Psoas muscle (tissue), 8 donors: ENCODE measurements at places on chromosomes 12 and 14. TPM values are rescaled to one million over a fixed set of nuclear protein-coding genes. Genes with fewer than 3 reads are reported as not detected.

LYZ gene
- 6.5 TPM for total RNA-seq

EXD2 gene
- total RNA-seq = 12.6 TPM

KLRC2 gene
- total RNA-seq = not detected

DMAC2L gene
- total RNA-seq = 43.5 TPM

IRF2BPL gene
- total RNA-seq = 23.2 TPM

TMTC2 gene
- total RNA-seq = 2.7 TPM

DNA sequence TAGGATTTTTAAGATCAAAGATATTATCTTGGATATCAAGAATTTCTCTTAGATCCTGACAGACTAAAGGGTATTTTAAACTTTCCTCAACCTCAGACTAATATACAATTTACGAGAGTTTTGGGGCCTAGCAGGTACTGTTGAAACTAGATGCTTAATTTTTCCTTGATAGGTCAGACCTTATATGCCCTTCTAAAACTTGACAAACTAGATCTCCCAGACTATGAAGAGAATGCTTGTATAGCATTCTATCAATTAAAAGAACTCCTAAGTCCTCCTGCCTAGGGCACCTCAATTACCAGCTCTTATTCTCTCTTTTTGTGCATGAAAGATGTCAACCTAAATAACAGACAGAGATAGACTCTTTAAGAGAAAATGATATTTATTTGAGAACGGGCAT lies 60.4 kb upstream of the TRIM9 start:
- no peak for DNase-seq
- H3K27me3 ChIP-seq = no peaks in the 10 kb centered on the region
- no peaks in the 10 kb centered on the region for H3K4me1 ChIP-seq
- H3K36me3 ChIP-seq = no peaks in the 10 kb centered on the region
- H3K4me3 ChIP-seq = no peak overlapping the region
- H3K27ac ChIP-seq = no peak overlapping the region

- H3K27ac ChIP-seq = no peak overlapping the region
- no peak for DNase-seq
- peaks cover 30% of the 10 kb centered on the region for H3K36me3 ChIP-seq
Observed at GRCh38 chr12:6582959-6583358, 14.9 kb upstream of the NOP2 start.

DNA sequence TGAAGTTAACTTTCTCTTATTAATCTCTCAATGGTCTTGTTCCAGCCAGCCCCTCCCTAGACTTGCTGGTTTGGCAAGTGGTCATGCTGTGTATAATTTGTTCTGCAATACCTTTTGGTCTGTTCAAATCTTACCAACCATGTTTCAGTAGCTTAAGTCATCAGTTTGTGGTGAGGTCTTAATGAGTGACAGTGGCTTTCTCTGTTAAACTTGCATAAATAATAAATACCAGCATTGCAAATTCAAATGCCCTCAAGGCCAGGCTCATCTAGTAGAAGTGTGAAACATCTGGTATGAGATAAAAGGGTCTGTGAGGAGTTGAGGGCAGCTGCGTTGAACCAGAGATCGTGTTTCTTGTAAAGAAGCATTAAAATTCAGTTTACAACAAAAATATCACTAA lies 319.5 kb downstream of the TMEM117 start:
- H3K4me1 ChIP-seq = peaks cover 13% of the 10 kb centered on the region
- no peak overlapping the region for H3K4me3 ChIP-seq
- DNase-seq = no peak

DNA sequence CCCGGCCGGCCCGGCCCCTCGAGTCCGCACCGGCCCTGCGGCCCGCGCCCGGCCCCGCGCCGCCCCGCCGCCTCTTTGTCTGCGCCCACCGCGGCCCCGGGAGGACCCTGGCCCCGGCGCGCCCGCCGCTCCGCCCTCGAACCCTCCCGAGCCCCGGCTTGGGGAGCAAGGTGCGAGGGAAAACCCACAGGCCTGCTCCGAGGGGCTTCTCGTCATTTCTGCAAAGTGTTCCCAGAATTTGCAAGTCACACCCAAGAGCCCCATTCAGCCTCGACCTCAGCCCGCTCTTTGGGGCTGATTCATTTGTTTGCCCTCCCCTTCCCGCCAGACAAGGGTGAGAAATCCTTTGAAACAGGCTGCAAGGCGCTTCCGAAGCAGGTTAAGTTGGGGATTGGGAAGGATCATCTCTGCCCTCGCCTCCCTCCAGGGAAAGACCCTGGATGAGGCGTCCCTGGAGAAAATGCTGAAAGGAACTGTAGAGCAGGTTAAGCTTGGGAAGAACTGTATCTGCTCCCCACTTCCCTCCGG lies 325 bp upstream of the CLIP1 start:
- H3K36me3 ChIP-seq = no peaks in the 10 kb centered on the region
- no peaks in the 10 kb centered on the region for H3K27me3 ChIP-seq
- peak overlapping the region; percentile 97 for H3K27ac ChIP-seq
- peak; percentile 57 for DNase-seq
- H3K4me3 ChIP-seq = peak overlapping the region; percentile 74
- peaks cover 30% of the 10 kb centered on the region for H3K4me1 ChIP-seq

DNA sequence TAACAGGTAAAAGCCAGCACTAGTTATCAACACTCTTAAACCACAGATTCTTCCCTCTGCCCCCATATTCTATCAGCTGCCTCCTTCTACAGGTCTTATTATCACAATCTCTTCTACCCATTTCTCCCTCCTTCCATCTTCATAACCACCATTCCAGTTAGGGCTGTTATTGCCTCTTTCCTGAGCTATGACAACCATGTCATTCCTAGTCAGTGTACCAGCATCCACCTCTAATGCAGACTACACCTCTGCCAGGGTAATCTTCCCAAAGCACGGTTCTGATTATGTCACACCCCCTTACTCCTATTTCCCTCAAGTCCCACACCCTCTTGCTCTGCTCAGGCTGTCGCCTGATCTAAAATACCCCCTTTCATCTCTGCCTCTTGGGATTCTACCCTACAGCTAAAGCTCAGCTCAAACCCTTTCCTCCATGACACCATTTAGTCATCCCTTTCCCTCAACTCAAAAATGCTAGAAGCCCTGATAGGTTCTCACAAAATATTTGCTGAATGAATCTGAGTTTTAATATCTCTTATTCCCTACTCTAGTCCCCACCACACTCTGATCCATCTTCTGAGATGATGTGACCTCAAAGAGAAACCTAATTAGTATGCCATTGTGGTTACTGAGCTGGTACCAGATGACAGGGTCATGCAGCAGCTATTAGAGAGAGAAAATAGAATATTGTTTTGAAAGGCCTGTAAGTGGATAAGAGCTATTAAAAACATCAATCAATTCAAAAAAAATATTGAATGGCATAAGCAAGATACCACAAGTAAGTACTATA lies 11.7 kb downstream of the RACGAP1 start:
- DNase-seq = no peak
- no peak overlapping the region for H3K4me3 ChIP-seq
- H3K27me3 ChIP-seq = no peaks in the 10 kb centered on the region
- H3K27ac ChIP-seq = no peak overlapping the region
- H3K4me1 ChIP-seq = no peaks in the 10 kb centered on the region
- H3K36me3 ChIP-seq = no peaks in the 10 kb centered on the region

DNA sequence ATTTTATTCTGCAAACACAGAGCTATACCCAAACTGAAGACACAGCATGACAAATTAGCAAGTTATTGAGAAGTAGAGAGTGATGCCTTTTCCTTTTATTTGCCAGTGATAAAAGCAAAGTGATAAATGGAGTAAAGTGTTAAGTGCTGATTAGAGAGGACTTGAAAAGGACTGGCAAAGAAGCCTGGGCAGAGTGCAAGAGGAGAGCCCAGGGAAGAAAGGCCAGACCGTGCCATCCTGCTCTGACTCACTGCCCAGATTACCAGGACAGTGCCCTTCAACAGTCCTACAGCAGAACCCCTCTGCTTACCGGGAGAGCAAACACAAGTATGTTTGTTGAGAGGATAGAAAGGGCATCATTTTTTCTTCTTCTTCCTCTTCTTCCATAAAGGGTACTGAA lies 106.5 kb downstream of the ETV6 start:
- H3K27me3 ChIP-seq = no peaks in the 10 kb centered on the region
- H3K4me3 ChIP-seq = peak overlapping the region; percentile 30
- H3K36me3 ChIP-seq = no peaks in the 10 kb centered on the region
- H3K4me1 ChIP-seq = peaks cover 45% of the 10 kb centered on the region

GRCh38 chr12:34526946-34527345 lies 504.6 kb downstream of the ALG10 start:
- no peak for DNase-seq
- H3K4me1 ChIP-seq = no peaks in the 10 kb centered on the region
- H3K36me3 ChIP-seq = no peaks in the 10 kb centered on the region
- H3K27me3 ChIP-seq = no peaks in the 10 kb centered on the region

GRCh38 chr14:60093606-60094005 lies 1.9 kb downstream of the PCNX4 start:
- peaks cover 3% of the 10 kb centered on the region for H3K36me3 ChIP-seq
- no peak for DNase-seq
- peak overlapping the region; percentile 97 for H3K27ac ChIP-seq
- no peaks in the 10 kb centered on the region for H3K27me3 ChIP-seq
- H3K4me3 ChIP-seq = peak overlapping the region; percentile 87
- peaks cover 39% of the 10 kb centered on the region for H3K4me1 ChIP-seq

DNA sequence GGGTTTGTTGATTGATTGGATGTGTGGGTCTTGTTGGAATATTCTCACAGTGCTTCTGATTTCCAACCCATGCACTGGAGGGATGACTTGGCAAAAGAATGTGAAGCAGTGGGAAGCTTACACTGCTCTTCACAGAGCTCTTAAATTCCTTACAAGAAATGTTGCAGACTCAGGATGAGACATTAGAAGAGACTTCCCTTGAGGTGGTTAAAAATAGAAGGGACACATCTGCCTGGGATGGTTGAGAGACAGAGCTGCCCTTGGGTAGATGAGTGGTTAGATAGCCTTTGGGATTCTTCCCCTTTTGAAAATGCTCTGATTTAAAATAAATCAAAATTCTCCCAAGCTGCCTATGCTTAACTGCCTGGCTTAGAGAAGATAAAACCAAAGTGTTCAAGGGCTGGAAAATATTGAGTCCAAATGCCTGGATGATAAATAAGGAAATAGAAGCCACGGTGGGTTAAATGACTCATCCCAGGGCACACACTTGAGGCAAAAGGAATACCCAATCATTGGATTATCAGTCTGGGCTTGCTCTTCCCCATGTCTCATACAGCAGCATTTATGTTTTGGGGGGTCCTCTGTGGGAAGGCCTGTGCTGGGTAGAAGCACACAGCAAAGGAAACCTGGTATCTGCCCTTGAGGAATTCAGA lies 264.3 kb downstream of the AKAP6 start:
- H3K36me3 ChIP-seq = no peaks in the 10 kb centered on the region
- no peaks in the 10 kb centered on the region for H3K27me3 ChIP-seq
- no peak overlapping the region for H3K4me3 ChIP-seq
- H3K27ac ChIP-seq = peak overlapping the region; percentile 7
- peaks cover 75% of the 10 kb centered on the region for H3K4me1 ChIP-seq

- H3K27ac ChIP-seq = no peak overlapping the region
- no peaks in the 10 kb centered on the region for H3K27me3 ChIP-seq
- H3K36me3 ChIP-seq = no peaks in the 10 kb centered on the region
- H3K4me1 ChIP-seq = peaks cover 1% of the 10 kb centered on the region
- no peak overlapping the region for H3K4me3 ChIP-seq
Observed at GRCh38 chr12:57224973-57225679, 4.4 kb upstream of the SHMT2 start.

- no peak for DNase-seq
- no peak overlapping the region for H3K4me3 ChIP-seq
- no peak overlapping the region for H3K27ac ChIP-seq
- no peaks in the 10 kb centered on the region for H3K4me1 ChIP-seq
- no peaks in the 10 kb centered on the region for H3K36me3 ChIP-seq
Observed at GRCh38 chr12:9701380-9702154, 31.3 kb downstream of the CLECL1 start.

DNA sequence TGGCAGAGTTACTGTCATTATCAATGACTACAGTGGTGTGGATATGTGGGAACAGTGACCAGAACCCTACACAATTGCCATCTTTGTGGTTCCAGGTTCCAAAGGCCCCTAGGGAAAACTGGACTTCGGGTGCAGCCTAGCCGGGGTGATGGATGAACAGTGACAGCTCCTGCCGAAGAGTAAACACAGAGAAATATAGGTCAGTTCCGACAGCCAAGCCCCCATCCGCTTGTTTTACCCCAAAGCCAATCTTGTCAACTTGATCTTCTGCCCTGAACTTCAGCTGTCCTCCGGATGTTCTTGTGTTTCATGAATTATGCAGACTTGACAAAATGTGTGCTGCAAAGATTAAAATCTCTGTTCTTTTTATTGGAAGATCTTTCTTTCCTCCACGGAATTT lies 200.4 kb upstream of the SRRM4 start:
- no peak overlapping the region for H3K4me3 ChIP-seq
- H3K27ac ChIP-seq = no peak overlapping the region
- H3K4me1 ChIP-seq = no peaks in the 10 kb centered on the region
- no peaks in the 10 kb centered on the region for H3K36me3 ChIP-seq
- DNase-seq = no peak

DNA sequence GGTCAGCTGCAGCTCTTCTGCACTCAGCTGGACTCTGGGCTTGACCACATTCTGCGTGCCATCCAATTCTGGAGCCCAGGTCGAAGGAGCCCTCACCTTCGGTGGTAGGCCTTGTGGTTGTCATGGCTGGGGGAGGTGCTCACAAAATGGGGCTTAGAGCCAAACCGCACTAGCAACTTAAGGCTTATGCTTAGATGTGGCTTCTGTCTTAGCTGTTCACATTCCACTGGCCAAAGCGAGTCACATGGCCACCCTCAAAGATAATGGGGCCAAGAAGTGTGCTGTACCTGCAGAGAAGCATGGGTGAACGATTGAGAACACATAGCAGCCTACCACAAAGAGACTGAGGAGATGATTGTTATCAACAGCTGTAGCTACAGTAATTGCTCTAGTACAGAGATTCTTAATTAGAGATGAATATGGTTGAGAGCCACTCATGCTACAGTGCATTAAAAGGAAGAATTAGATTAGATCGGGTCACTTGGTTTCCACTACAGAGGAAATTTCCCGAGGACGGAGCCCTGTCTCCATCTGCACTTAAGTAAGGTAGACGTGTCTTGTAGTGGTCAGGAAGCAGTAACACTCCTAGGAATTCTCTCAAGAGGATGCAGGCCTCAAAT lies 334.6 kb upstream of the FKBP4 start:
- no peaks in the 10 kb centered on the region for H3K4me1 ChIP-seq
- no peak overlapping the region for H3K27ac ChIP-seq
- no peak for DNase-seq
- H3K27me3 ChIP-seq = no peaks in the 10 kb centered on the region

DNA sequence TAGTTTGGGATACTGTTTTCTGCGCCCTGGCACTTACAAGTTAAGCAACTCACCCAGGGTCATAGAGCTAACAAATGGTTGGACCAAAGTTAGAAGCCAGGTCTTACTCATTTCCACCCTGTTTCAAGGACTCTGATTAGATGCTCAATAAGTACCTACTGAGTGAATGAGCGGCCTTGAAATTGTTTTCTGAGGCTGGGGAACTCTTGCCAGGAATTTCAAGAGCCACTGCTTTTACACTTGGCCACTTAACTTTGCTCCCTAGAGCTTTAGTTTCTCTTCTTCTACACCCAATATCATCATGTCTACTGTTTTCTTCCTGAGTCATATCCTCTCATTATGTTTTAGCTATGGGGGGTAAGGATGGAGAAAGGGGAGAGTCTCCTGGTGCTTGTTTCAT lies 431.6 kb downstream of the ZFP36L1 start:
- H3K4me1 ChIP-seq = peaks cover 3% of the 10 kb centered on the region
- no peak overlapping the region for H3K27ac ChIP-seq
- no peaks in the 10 kb centered on the region for H3K27me3 ChIP-seq
- no peak overlapping the region for H3K4me3 ChIP-seq

GRCh38 chr12:50039151-50039835 lies 14.0 kb upstream of the RACGAP1 start:
- H3K36me3 ChIP-seq = no peaks in the 10 kb centered on the region
- H3K4me3 ChIP-seq = no peak overlapping the region
- no peaks in the 10 kb centered on the region for H3K4me1 ChIP-seq
- no peaks in the 10 kb centered on the region for H3K27me3 ChIP-seq
- H3K27ac ChIP-seq = no peak overlapping the region
- peak; percentile 85 for DNase-seq
